ENCODE measurements at places on chromosomes 7 and 10.

GRCh38 chr7:85489498-85489897, 302.6 kb upstream of the SEMA3D start:
- DNase-seq: no peak

DNA sequence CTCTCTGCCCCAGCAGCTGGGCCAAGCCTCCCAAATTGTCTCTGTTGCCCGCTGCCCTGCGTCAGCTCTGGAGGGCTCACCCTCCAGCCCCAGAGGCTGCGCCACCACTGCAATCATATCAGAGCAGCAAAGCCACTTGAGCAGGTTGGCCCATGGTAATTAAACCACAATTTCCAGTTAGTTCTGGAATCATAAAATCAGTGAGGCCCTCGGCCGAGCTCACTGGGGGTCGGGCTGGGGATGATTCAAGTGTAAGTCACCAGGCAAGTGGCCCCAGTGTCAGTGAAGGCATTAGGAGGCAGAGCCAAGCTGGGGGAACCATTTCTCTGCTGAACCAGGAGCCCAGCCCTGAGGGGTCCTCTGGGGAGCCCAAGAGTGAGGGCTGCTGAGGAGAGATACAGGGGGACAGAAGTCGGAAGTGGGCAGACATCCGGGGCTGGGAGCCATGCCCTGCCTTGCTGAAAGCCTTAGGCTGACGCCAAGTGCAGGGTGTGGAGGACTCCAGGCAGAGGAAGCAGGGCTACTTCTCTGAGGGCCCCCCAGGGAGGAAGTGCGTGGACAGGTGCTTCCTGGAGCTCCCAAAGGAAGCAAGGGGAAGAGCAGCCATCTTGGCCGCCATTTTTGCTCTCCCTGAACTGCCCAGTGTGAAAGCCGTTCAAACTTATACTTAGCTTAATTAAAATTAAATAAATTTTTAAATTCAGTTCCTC, 29.5 kb upstream of the SLC29A3 start:
- DNase-seq: no peak

- no peak for DNase-seq
Measured at GRCh38 chr7:22909917-22910316, 87.3 kb upstream of the TOMM7 start.

DNA sequence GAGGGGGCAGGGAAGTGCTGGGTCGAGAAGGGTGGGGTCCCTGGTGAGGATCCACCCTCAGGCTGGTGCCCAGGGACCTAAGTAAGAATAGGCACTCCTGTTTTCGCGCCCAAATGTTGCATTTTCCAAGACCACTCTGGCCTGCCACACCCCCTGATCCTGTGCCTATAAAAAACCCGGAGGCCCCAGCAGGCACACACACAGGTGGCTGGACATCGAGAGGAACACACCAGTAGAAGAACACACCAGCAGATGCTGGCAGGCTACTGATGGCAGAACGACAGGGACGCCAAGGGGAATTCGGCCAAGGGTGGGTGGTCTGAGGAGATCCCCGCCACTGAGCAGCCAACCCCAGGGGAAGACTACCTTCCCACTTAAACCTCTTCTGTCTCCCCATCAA, 633.9 kb upstream of the POT1 start:
- no peak for DNase-seq

DNA sequence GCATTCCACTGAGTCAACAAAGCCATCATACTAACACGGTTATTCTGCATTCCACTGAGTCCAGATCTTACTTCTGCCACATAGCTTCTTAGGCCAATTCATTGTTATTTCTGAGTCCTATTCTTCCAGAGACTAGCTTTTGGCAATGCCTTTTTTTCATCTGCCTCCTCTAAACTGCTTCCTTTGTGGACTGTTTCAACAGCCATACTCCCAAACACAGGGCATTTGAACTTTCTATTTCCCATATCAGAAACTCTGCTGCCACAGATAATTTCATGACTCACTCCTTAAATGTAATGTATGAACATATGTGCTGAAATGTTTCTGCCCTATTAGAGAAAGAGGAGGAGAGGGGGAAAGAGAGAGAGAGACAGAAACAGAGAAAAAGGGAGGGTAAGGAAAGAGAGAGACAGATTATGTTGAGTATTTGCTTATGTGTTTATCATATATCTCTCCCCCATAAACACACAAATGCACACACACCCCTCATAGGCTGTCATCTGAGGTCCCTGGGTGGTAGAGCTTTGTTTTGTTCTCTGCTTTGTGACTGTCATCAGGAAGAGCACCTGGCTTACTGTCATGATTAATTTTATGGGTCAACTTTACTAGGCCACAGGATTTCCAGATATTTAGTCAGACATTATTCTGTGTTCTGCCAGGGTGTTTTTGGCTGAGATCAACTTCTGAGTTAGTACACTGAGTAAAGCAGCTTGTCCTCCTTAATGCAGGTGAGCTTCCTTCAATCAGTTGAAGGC, 308.0 kb upstream of the KCND2 start:
- DNase-seq: no peak

DNA sequence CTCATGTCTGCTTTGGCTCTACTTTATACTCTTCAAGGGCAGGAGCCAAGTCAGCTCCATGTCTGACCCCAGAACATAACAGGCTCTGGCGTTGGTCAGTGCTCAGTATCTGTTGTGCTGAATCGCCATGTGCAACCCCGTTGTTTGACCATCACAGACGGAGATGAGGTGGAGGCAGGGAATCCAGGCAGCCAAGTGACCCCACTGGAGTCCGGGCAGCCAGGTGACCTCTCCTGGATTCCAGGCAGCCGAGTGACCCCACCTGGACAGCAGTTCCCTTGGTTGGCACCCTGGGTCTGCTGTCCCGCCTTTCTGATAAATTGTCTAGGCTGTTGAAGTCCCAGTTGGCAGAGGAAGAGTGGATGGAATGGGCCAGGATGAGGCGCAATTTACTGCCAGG, 232.2 kb downstream of the TCERG1L start:
- no peak for DNase-seq
